Progenitor cell of endocrine pancreas (in vitro differentiated cells): ENCODE measurements at places on chromosomes 12 and 14. TPM values are rescaled to one million over a fixed set of nuclear protein-coding genes. Genes with fewer than 3 reads are reported as not detected.
A peak's percentile ranks its signal among the peaks of the same experiment; 100 is the strongest.

Gene CBLN3
- total RNA-seq, result 1.5 and 1.9 TPM in 2 replicates

Gene ASB2
- not detected in 2 replicates for total RNA-seq

Gene RNASE1
- total RNA-seq, result 4.5 and 7.1 TPM in 2 replicates

Gene PARP2
- total RNA-seq, result 32.2 and 35.6 TPM in 2 replicates

DNA sequence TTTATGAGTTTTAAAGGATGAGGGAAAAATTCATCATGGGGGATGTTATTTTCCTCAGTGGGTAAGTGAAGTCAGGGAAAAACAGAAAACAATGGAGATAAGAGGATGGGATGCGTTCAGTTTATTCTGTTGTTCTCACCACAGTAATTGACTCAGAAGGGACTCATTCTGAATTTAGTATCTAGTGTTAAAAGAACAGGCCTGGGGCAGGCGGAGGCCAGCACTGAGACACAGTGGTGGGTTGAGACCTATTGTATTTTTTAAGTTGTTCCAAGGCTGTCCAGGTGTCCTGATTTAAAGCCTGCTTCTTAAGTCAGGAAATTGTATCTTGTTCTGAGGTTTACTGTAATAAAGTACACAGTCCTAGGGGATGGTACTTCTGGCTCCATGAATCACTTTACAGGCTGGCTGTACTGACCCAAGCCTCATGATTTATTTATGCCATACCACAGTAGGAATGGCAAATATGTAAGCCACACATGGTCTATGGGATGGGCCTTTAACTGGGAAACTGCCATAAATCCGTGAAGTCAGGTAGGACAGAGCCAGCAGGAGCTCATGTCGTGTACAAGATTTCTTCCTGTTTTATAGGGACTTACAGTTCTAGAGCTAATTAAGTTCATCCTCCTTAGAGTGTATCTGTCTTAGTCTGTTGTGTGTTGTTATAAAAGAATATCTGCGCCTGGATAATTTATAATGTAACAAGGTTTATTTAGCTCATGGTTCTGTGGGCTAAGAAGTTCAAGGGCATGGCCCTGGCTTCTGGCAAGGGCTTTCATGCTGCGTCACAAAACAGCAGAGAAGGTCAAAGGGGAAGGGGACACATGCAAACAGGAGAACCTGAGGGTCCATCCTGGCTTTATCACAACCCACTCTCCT is 244.1 kb downstream of the FBXL14 start:
- H3K27ac ChIP-seq, result peak overlapping the region; percentile 72
- no peak for DNase-seq
- no peak overlapping the region for H3K4me3 ChIP-seq
- peaks cover 9% of the 10 kb centered on the region for H3K4me1 ChIP-seq
- peaks cover 20% of the 10 kb centered on the region for H3K36me3 ChIP-seq

DNA sequence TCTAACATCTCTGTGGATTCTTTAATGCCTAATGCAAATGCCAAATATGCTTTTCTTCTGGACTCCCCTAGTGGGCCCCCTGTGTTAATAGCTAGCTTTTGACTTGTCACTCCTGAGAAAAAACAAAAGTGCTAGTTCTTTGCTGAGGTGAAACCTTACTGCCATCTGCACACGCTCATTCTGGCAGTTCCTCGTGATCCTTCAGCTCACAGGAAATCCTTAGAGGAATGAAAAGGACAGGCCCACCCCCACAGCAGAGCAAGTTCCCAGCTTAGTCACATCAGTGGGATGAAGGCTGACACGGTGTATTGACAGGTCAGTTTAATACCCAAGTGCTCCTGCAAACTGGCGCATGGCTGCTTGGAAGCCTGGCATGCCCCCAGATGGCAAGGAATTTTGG is 165.1 kb upstream of the ATP2B1 start:
- H3K4me1 ChIP-seq, result no peaks in the 10 kb centered on the region
- no peak overlapping the region for H3K27ac ChIP-seq
- H3K27me3 ChIP-seq, result no peaks in the 10 kb centered on the region
- peaks cover 3% of the 10 kb centered on the region for H3K36me3 ChIP-seq
- no peak overlapping the region for H3K4me3 ChIP-seq
- no peak for DNase-seq

- no peak for DNase-seq
- H3K27ac ChIP-seq, result no peak overlapping the region
- H3K4me3 ChIP-seq, result no peak overlapping the region
- H3K36me3 ChIP-seq, result no peaks in the 10 kb centered on the region
- H3K4me1 ChIP-seq, result no peaks in the 10 kb centered on the region
Observed at GRCh38 chr14:59377991-59378601, 87.1 kb downstream of the GPR135 start.

GRCh38 chr12:3947781-3948180 is 74.6 kb upstream of the PARP11 start:
- no peaks in the 10 kb centered on the region for H3K36me3 ChIP-seq
- H3K4me1 ChIP-seq, result peaks cover 3% of the 10 kb centered on the region
- no peak for DNase-seq
- peaks cover 33% of the 10 kb centered on the region for H3K27me3 ChIP-seq
- H3K27ac ChIP-seq, result no peak overlapping the region

- H3K36me3 ChIP-seq, result no peaks in the 10 kb centered on the region
- H3K4me1 ChIP-seq, result peaks cover 3% of the 10 kb centered on the region
- DNase-seq, result no peak
- no peak overlapping the region for H3K27ac ChIP-seq
- H3K27me3 ChIP-seq, result no peaks in the 10 kb centered on the region
Observed at GRCh38 chr14:47710581-47710980, 35.2 kb upstream of the MDGA2 start.

DNA sequence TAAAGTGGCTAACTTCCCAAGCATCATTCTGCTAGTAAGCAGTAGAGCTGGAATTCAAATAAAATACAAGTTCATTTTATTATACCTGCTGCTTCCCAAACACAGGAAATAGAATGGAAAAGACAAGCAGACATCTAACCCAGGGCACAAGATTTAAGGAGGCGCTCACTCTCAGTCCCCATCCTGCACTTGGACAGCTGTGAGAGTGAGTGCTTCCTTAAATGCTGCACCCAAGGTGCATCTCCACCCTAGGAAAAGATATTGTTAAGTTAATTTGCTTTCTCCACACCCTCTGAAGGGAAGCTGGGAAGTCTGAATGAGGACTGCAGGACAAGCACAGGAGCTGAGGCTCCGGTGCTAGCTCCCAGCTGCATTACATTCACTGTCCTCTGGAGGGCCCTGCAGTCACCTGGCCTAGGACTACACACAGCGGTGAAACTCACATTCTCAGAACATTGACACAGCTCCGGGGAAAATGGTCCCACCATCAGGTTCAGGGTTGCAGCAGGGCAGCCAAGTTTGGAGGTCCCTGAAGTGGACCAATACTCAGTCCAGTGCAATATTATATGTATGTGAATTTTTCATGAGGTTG is 14.2 kb downstream of the HEBP1 start:
- no peak overlapping the region for H3K27ac ChIP-seq
- DNase-seq, result no peak
- no peaks in the 10 kb centered on the region for H3K27me3 ChIP-seq
- no peak overlapping the region for H3K4me3 ChIP-seq
- H3K36me3 ChIP-seq, result peaks cover 22% of the 10 kb centered on the region

DNA sequence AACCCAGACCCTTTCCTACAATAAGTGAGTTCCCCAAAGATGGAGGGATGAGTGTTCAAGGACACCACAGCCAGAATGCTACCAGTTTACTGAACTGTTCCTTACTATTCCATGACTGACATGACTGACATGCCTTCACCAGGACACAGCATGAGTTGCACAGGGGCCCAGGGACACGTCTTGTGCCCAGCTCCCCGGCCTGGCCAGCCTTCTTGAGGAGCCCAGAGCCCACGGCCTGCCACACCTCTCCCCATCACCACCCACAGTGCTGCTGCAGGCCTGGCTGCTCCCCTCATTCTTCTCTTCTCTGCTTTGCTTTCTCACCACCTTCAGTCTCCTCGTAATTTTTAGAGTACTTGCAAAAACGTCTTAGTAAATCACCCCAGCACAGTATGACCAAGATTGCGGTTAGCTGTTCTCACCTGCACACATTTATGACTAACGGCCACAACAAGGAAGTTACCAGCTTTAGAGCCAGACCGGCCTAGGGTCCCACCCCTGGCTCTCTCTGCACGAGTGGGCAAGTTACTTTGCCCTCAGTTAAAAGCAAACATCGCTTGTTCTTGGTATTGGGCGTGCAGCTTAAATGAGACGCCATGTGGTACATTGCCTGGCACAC is 18.5 kb downstream of the PPP2R5E start:
- no peak for DNase-seq
- H3K27me3 ChIP-seq, result no peaks in the 10 kb centered on the region
- peak overlapping the region; percentile 58 for H3K27ac ChIP-seq
- H3K4me3 ChIP-seq, result no peak overlapping the region
